Stimulated activated naive CD8-positive, alpha-beta T cell treated with anti-CD3 and anti-CD28 coated beads, Interleukin-15, amount 100 ng/mL, for 72 hours (primary cell): ENCODE measurements at places on chromosomes 6 and 20.
A peak's percentile ranks its signal among the peaks of the same experiment; 100 is the strongest.

- no peak for DNase-seq
These were observed 212.5 kb upstream of the GRIK2 start for GRCh38 chr6:101181006-101181405.

GRCh38 chr6:26249957-26250697 lies 114.9 kb upstream of the BTN3A2 start:
- peak; percentile 88 for DNase-seq

DNA sequence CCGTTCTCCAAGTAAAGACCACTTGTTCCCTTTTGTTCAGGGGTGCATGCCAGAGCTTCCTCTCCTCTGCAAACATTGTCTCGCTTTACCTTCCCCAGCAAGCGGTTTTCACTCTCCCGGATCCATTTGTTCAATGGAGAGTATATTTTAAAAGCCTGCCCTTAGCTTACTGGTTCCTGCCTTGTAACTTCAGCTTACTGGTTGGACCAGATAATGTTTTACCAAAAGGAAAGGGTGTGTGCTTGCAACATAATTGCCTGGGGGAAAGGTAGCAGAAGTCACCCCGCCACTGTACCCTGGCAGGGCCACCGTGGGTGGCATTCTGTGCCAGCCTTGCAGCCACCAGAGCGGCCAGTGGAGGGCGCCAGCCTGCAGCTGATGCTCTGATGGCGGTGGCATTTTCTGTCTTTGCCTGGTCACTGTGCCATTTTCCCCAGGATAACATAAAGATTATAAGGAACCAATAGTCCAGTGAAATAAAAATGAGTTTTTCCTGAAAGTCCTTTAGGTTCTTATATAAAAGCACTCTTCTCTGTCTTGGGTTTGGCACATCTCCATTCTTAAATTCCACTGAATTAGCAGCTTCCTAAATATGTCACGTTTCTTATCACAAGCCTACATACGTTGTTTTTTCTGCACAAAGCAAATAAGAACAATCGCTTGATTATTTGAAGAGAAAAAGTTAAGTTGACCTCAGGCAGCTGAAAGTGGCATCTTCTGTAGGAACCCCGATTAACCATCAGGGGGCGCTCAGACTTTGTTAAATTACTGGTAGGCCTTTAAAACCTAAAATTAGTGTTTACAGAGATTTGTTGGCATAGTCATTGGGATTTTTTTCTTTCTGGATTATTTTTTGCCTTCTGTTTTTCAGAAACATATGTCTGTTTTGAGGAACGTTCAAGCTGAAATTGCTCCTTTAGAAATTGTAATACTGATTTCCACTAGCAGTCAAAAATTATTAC lies 67.4 kb upstream of the XRN2 start:
- peak; percentile 62 for DNase-seq

DNA sequence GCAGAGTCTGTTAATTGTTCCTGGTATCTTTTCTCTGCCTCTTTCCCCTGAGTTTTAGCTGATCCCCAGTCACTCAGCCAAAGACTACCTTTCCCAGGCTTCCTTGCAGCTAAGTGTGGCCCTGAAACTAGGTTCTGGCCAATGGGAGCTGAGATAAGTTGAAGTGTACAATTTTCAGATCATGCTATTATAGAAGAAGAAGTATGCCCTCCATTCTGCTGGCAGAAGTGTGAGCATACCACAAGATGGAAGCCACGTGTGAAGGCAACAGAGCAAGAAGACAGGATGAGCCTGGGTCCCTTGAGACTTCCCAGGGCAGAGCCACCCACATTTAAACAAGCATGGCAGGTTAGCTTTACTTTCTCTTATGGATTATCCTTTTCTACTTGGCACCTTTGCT lies 273.2 kb downstream of the HIVEP2 start:
- DNase-seq = no peak

GRCh38 chr6:88983532-88983931 lies 20.1 kb upstream of the RNGTT start:
- DNase-seq = no peak

DNA sequence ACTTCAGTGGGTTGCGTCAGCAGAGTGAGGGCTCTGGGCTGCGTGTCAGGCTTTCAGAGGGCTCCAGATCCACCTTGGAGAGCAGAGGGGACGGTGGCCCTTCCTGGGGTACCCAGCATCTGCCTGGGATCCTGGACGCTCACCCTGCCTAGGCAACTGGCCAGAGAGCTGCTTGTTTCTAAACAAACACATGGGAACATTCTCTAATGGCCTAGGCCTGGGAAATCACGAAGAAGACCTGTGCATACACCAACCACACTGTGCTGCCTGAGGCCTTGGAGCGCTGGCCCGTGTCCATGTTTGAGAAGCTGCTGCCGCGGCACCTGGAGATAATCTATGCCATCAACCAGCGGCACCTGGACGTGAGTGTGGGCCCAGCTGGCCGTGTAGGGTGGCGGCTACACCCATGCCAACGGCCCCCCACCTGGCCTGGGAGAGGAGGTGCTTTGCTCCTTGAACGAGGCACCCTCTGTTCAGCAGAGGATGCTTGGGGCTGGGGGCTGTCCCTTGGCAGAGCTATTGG lies 32.2 kb downstream of the PYGB start:
- no peak for DNase-seq

DNA sequence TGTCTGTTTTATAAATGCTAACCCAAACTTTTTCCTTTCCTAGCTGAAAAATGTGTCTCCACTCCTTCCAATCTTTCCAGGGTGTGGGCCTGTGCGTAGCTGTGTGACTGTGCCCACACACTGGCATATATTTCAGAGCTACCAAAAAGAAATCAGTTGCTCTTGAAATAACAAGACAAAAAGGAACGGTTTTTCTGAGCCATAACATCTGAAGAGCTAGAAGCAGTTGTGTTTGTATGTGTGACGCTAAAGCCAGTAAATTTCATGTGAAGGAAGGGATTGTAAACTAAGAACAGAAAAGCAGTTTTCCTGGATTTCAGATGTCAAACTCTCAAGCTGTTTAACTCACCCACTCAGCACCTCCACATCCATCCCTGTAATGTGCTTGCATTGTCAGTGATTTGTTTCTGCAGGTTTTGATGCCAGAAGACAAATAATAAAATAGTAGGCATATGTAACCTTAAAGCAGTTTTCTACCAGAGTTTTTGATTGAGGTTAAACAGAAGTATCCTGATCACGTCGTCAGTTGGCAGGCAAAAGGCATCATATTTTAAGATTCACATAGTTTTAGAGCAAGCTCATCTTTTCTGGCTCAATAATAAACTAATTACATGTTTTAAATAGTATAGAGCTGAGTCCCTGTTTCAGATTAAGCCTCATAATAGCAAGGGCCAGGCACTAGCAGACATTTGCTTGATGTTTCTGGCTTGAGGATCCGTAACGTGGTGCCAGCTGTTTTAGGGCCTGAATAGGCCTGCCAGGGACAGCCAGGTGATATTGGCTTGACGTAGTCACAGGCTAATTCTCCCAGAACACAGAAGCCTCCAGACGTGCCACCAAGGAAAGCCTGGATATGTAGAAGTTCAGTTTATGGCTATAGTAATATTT lies 90.9 kb downstream of the FOXO3 start:
- DNase-seq = no peak
